ENCODE measurements at places on chromosomes 2 and 18.

GRCh38 chr18:63624863-63625262 lies 19.2 kb downstream of the SERPINB4 start:
- no peak for DNase-seq

GRCh38 chr18:75915941-75916623 lies 488.6 kb upstream of the SMIM21 start:
- DNase-seq = no peak

GRCh38 chr2:30235859-30236535 lies 4.7 kb downstream of the LBH start:
- no peak for DNase-seq

DNA sequence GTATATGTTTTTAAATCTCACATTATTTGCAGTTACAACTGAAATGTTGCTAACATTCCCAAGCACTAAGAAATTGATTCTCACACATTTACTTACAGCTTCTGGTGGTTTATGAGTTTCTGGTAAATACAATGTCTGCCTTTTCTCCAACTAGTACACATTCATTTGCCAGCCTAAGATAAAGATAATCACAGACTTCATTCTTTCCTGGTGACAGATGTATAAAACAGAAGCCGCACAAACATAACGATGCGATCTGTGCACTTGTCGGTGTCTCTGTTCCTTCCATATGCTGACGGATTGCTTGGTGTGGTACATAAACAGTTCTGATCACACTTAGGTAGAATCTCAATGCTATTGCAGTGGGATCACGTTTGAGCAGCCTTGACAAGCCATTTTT lies 100.4 kb upstream of the DDX18 start:
- no peak for DNase-seq

DNA sequence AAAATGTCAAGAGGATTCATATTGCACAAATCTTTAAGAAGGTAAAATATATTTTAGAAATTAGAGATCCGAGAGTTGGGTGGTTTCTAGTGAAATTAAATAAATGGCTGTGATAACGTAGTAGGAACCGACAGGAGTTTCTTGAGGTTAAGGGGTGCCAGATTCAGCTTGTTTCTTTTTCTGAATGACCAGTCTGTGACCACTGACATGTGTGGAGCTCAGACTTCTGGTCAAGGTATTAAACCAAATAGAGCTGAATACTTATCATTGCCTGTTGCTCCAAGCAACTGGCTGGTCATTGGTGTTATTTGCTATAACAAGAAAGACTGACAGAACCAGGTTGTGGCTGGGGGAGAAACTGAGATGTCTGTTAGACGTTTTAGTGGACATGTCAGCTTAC lies 408.2 kb upstream of the HS6ST1 start:
- no peak for DNase-seq

GRCh38 chr2:54677476-54678265 lies 45.8 kb upstream of the EML6 start:
- no peak for DNase-seq

DNA sequence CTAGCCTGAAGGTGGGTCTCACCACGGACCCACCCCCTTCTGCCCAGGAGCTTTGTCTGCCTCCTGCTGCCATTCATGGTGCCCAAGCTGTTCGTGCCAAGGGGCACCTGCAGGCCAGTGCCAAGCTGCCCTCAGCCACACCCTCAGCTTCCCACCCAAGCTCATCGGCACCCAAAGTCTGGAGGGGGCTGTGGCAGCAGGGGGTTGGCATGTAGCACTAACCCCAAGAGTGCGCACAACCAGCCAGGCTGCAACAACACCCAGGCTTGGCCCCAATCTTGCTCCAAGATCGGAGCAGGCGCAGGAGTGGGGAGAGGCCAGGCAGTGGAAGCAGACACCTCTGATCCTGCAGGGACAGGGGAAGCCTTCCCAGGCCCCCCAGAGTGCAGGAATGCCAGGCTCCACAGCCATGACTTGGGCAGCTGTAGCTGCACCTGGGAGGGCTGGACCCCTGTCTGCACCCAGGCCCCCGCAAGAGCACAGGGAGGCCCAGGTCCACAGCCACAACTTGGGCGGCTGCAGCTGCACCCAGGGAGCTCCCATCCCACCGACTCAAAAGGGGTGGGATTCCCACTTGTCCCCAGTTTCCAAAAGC lies 89.9 kb downstream of the ATAD2B start:
- DNase-seq = no peak

- DNase-seq = no peak
These were observed 22.1 kb upstream of the TNS1 start for GRCh38 chr2:218024871-218025270.
